Mammary epithelial cell (primary cell): ENCODE measurements at places on chromosomes 13 and 19. TPM values are rescaled to one million over a fixed set of nuclear protein-coding genes. Genes with fewer than 3 reads are reported as not detected.

DNA sequence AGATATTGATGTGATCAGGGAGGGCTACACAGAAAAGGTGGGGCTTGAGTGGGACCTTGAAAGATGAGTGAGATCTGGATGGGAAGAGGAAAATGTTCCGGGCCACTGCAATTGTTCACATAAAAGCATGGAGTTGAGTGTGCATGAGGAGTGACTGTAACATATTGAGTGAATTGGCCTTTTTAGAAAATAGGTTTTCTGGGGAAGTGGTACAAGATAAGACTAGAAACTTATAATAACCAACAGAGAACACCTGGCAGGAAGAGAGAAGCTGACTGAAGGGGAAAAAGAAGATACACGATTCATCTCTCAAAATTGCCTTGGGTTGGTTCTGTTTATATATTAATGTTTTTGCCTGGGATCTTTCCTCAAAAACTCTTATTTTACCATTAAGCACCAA lies 32.2 kb downstream of the SLC10A2 start:
- DNase-seq = no peak

- DNase-seq = no peak
Measured at GRCh38 chr13:89610881-89611280, 1736.6 kb upstream of the MIR17HG start.

Gene KATNAL1
- 14.0 and 23.0 TPM in 2 replicates for total RNA-seq

- DNase-seq = no peak
Measured at GRCh38 chr19:13573056-13573667, 66.9 kb upstream of the CACNA1A start.

Gene LGALS14
- not detected for total RNA-seq

Gene TEX26
- not detected for total RNA-seq

DNA sequence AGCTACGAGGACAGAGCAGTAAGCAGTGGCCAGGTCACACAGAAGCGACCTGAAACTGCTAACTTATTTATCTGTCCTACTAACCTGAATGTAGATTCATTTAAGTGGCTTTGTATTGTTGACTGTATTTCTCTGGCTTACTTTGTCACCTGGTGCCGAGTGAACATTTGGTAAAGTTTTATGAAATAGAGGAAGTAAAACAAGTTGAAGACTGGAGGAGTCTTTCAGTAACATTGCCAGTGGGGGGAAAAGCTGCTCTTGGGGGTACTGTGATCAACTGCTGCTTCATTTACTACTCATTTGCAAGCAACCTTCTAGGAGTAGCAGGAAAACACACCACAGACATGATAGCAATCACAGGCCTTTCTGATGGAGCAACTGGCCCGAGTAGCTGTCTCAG lies 615.0 kb downstream of the FGF9 start:
- no peak for DNase-seq

DNA sequence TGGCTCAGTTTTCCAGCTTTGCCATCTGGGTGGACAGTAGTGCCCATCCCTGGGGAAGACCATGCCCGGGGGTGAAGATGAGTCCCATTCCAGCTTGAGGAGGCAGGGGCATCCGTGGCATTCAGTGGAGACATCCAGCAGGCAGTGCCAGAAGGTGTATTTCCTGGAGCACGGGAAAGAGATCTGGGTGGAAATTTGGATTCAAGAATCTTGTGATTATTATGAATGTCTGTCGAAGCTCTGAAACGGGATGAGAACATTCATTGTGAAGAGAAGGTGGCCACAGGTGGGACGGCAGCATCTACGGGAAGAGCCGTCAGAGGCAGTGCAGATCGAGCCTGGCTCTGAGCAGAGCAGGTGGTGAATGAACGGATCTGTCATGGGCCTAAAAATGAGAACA lies 167.3 kb upstream of the RNF113B start:
- no peak for DNase-seq

Gene ANKRD24
- 0.67 TPM for total RNA-seq

DNA sequence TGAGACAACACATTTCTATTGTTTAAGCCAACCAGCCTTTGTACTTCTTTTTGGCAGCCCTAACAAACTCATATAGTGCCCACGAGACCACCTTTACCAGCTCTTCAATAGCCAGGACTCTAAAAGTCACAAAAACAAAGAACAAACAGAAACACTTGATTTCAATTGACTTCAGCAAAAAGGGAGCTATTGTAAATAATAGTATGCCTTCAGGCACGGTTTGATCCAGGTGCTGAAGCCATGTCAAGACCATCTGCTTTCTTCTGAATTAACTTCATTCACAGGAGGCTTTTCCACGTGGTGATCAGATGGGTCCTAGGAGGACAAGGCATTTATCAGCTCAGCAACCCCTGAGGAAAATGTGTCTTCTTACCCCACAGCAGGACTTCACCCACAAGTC lies 53.8 kb downstream of the TINCR start:
- DNase-seq = no peak

DNA sequence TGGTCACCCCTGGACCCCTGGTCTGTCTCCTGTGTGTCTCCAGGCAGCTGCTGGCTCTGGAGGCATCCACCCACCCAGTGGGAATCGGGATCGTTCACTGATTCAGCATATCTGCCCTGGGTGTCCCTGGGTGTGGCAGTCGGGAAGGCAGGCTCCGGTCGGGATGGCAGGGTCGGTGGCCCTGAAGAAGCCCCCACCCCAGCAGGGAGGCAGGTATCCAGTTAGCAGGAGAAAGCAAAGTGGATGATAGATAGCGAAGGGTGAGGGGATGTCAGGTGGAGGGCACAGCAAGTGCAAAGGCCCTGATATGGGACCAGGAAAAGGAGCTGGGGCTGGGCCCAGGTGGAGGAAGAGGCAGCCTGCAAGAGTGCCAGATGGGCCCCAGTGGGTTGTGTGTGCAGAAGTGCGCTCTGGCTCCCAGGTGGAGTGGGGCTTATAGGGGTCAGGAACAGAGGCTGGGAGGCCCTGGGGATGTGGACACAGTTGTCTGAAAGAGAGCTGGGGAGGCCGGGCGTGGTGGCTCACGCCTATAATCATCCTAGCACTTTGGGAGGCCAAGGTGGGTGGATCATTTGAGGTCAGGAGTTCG lies 2.3 kb downstream of the SSBP4 start:
- DNase-seq = no peak

- peak; percentile 72 for DNase-seq
Measured at GRCh38 chr13:68056816-68057710, 826.9 kb upstream of the PCDH9 start.

DNA sequence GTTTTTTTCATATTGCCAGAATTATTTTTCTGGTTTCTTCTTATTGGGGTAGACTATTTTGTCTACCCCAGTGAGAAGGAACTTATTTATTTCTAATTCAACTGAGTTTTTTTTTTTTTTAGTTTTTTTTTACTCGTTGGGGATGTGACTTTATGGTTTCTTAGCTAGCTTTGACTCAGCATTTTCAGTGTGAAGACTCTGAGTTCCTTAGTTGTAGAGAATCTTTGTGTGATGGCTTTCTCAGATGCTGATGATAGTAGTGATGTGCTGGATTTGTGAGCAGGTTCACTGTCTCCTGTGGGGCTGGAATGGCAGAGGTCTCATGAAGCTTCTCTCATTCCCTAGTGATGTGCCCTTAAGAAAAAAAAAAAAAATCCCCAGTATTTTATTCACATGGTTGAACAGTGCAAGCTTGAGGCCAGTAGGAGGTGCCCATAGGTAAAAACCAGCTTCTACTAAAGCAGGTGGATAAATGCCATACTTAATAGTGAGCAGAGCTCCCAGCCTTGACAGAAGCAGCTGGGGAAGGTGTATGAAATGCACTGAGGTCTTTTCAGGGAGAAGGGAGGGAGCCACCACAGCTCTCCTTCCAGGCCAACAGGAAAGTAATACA lies 106.2 kb upstream of the KLF5 start:
- no peak for DNase-seq

GRCh38 chr13:49958321-49958720 lies 22.2 kb upstream of the SPRYD7 start:
- DNase-seq = peak; percentile 7

GRCh38 chr19:2827840-2828489 lies 8.3 kb downstream of the ZNF554 start:
- DNase-seq = no peak

GRCh38 chr19:9166846-9167245 lies 11.9 kb upstream of the OR7D2 start:
- DNase-seq = no peak

DNA sequence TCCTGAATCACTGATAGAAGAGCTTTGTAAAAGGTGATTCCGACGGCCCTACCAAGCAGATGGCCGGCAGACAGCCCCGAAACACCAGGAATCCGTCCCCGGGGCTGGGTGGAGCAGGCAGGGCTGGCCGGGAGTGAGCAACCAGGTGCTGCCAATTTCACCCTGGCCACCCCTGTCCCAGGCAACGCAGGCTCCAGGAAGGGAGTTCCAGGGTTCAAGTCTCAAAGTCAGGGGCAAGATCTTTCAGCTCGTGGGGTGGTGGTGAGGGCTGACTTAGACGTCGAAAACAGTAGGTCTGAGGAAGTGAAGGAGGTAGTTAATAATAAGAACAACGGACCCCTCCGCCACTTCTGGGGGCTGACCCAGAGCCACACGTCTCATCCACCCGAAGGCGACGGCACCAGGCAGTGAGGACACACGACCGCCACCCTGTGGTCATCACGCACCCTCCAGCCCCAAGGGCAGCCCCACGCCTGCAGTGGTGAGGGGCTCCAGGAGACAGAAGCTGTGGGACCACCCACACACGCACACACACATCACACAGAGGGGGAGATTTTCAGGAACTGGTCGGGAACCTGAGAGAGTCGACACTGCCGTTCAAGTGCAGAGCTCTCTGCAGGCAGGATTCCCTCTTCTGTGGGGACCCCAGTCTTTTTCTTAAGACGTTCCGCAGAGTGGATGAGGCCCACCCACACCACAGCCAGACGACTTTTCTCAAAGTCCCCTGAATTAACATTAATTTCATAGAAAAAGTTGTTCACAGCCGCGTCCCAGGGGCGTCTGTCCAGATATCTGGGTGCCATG lies 67.2 kb downstream of the SPACA7 start:
- DNase-seq = no peak

- no peak for DNase-seq
Measured at GRCh38 chr19:38662537-38663155, 15.2 kb downstream of the ACTN4 start.
